ENCODE measurements at places on chromosomes 5 and 9.

GRCh38 chr9:24459953-24460352 lies 85.7 kb downstream of the IZUMO3 start:
- DNase-seq: no peak

- DNase-seq: no peak
These were observed 64.9 kb upstream of the TARS1 start for GRCh38 chr5:33375900-33376299.

DNA sequence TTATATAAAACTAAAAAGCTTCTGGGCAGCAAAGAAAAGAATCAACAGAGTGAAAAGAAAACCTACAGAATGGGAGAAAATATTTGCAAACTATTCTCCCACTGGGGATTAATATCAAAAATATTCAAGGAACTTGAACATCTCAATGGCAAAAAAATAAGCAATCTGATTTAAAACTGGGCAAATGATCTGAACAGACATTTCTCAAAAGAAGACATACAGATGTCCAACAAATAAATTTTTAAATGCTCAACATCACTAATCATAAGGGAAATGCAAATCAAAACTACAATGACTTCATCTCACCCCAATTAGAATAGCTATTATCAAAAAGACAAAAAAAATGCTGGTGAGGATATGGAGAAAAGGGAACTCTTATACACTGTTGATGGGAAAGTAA lies 57.2 kb upstream of the SSBP2 start:
- no peak for DNase-seq

- DNase-seq: no peak
These were observed 488.3 kb downstream of the KDM4C start for GRCh38 chr9:7245976-7246580.

GRCh38 chr5:135237748-135238103 lies 161.3 kb downstream of the MACROH2A1 start:
- DNase-seq: no peak

GRCh38 chr5:173123416-173123815 lies 20.9 kb upstream of the BNIP1 start:
- no peak for DNase-seq

DNA sequence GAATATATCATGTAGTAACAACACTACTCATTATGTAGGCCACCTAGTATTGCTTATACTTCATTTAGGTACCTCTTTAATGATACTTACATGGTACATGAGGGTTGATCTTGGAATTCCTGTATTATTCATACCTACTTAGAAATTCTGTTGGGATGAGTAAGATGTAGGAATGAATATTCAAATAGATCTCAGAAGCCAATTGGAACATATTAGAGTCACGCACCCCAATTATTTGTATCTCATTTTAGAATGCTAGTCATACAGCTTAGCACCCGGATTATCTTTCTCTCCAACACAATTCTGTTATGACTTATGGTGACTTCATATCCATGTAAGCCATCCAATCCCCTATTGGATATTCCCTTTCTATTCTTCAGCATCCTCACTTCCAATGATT lies 106.7 kb upstream of the SH3GL2 start:
- no peak for DNase-seq

DNA sequence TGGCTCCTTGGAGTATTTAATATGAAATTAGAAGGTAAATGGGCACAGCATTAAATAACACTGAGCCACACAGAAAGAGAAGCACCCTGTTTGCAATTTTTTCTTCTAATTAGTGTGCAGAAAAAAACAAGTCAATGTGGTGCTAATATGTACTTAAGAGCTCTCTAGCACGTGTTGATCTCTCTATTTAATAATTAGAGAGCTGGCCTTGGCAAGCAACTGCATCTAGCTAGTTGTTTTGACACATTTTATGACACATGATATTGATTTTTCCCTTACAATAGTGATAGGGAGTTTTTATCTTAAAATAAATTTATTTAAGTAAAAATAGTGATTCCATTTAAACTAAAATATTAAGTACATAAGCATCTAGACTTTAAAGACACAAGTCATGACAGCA lies 54.5 kb upstream of the NUDT12 start:
- DNase-seq: no peak

- no peak for DNase-seq
These were observed 250.8 kb downstream of the SEC61B start for GRCh38 chr9:99472916-99473245.

GRCh38 chr5:154648706-154649105 lies 106.5 kb upstream of the LARP1 start:
- no peak for DNase-seq
